Prostate gland (tissue), 2 donors: ENCODE measurements at places on chromosomes 1 and 21. TPM values are rescaled to one million over a fixed set of nuclear protein-coding genes. Genes with fewer than 3 reads are reported as not detected.

GRCh38 chr1:247475793-247476192, 17.9 kb upstream of the OR2B11 start:
- H3K27me3 ChIP-seq, result no peaks in the 10 kb centered on the region
- DNase-seq, result no peak
- no peak overlapping the region for H3K27ac ChIP-seq
- H3K4me1 ChIP-seq, result no peaks in the 10 kb centered on the region
- no peak overlapping the region for H3K4me3 ChIP-seq

GRCh38 chr1:14755518-14756252, 157.2 kb downstream of the KAZN start:
- H3K4me3 ChIP-seq, result no peak overlapping the region
- no peaks in the 10 kb centered on the region for H3K36me3 ChIP-seq
- H3K27me3 ChIP-seq, result no peaks in the 10 kb centered on the region
- no peak for DNase-seq

DNA sequence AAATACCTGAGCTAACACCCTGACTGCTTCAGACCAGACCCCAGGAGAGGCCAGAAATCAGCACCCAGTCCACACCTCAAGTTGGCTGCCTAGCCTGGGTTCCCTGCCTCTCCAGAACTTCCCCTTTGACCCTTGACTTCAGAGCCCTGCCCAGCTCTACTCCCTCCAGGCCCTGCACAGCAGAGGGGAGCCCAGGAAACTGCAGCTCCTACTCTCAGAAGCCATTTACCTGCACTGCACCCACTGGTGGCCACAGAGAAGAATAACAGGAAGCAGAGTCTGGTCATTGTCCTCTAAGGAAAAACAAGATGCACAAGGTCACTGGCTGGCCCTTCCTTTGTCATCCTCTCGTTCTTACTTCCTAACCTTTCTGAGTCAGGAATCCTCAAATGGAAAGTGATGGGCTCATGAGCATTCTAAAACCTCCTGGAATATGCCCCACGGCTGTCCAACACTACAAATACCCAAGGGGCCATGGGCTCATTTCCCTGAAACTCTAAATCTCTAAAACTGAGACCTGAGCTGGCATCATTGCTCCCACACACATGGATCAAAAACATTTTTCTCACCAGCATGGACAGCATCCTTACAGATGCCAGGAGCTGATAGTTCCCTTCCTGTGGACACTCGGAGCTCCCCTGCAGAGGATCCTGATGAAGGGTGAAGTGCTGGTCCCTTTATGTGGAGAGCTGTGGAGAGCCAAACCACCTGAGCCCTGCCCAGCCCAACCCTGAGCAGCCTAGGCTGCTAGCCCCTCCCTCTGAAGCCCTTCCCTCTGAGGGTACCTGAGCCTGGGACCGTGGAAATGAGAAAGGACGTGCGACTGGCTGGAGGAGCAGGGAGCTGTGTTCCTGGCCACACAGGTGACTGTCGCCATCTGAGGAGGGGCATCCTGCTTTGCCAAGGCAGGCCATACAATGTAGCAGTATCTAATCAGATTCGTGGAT, at the start of gene ITLN2:
Gene ITLN2, minus strand, starts transcription at position 652 of the 947 bp plus-strand sequence. Its CDS starts 68 bp downstream, at position 584.
- no peak for DNase-seq
- H3K36me3 ChIP-seq, result no peaks in the 10 kb centered on the region
- no peak within 1 kb of the TSS for H3K4me3 ChIP-seq
- no peak within 1 kb of the TSS for H3K27ac ChIP-seq
- H3K4me1 ChIP-seq, result peaks cover 4% of the 10 kb centered on the region

DNA sequence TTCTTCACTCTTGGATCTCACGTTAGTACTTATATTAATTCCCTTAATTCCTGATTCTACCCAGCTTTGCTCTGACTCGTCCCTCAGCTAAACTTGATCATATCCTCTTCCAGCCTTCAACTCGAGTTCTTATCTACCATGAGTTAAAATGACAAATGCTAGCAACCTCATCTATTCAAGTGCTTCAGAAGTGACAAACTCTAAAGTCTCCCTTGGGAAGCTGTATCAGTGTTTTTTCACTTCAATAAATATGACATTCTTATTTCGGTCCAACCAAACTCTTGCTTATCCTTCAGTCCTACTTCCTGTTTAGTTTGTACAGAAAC, 75.3 kb downstream of the FOXJ3 start:
- H3K36me3 ChIP-seq, result no peaks in the 10 kb centered on the region
- no peak overlapping the region for H3K4me3 ChIP-seq
- DNase-seq, result no peak
- peak overlapping the region; percentile 47 for H3K27ac ChIP-seq
- peaks cover 6% of the 10 kb centered on the region for H3K4me1 ChIP-seq
- no peaks in the 10 kb centered on the region for H3K27me3 ChIP-seq

DNA sequence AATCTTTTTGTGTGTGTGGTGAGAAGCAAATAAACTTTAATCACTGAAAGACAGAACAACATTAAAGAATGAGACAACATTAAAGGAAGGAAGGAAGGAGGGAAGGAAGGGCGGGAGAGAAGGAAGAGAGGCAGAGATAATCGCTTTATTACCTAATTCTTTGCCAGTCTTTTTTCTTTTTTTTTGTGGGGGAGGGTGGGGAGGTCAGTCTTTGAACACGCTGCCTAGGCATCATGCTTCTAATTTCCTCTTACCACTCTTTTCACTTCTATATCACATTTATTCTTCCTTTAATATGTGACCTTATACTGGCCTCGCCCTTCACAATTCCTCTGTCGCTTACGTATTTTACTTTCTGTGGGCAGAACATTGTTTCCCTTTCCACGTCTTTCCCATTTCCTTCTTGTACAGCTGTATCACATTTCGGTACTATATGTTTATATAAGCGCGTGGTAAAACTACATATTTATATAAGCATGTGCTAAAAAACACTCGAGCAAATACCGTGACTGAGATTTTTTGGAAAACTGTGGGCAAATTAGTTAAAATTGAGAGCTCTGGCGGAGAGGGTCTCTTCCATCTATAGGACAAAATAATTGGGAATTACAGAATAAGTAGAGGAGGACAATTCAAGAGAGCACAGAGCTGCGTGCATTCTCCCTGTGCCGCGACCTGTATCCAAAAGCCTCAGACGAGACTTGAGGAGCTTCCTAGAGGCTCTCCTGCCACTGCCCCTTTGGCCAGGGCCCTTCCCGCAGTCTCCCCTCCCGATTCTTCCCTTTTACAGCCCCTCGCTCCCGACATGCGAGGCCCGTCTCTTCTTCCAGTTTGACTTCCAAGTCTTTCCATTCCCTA, 823 bp upstream of the PRKAA2 start:
- H3K27me3 ChIP-seq, result no peaks in the 10 kb centered on the region
- peak overlapping the region; percentile 85 for H3K27ac ChIP-seq
- no peaks in the 10 kb centered on the region for H3K36me3 ChIP-seq
- H3K4me3 ChIP-seq, result peak overlapping the region; percentile 60
- DNase-seq, result no peak

GRCh38 chr1:176604461-176604860, 141.5 kb downstream of the PAPPA2 start:
- no peaks in the 10 kb centered on the region for H3K4me1 ChIP-seq
- H3K36me3 ChIP-seq, result no peaks in the 10 kb centered on the region
- no peaks in the 10 kb centered on the region for H3K27me3 ChIP-seq
- no peak overlapping the region for H3K27ac ChIP-seq
- DNase-seq, result no peak

ANGEL2 gene
- total RNA-seq, result 54.0 TPM

DNA sequence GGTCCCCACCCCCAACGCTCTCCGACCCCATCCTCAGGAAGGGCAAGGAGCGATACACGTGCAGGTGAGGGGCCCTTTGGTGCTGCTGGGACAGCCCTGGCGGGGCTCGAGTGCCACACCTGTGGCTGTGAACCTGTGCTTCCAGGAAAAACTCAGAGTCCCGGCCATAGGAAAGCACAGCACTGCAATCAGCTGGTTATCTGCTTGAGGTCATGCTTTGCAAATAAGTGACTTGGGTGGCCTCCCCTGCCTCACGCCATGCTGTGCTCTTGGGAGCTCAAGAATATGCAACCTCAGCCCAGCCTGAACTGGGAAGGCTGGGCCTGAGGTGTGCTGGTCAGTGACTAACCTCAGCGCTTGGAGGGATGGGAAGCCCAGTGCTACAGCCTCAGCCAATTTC, 36.5 kb upstream of the ARHGEF16 start:
- no peak for DNase-seq
- no peak overlapping the region for H3K27ac ChIP-seq
- H3K4me3 ChIP-seq, result no peak overlapping the region

DNA sequence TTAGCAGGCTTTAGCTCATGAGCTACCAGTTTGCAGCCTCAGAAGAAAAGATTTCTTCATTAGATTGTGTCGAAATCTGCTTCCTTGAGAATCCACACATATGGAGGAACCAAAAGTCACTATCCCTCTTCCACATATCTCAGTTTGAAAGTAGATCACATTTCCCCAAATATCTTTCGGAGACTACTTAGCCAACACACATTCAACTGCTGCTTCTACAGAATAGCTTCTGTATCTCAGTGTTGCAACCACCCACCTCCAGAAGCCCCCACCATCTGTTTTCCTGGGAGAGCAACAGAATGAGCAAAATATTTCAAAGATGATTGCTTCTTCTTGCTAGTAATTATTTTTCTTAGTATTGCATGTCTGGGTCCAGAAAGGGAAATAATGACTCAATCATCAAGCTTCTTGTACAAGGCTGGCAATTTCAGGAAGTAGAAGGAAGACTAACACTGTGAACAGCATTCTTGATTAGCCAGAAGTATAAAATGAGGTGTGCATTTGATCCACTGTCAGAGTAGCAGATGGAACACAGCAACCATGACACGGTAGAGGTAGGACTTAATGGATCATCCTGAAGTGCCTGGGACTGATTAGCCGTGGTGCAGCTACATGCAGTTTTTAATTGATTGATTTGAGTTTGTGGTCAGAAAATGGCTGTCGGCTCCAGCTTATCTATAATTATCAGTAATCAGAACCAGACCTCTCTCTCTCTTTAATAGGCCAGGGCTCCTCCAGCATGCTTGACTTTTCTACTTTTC, 24.9 kb downstream of the ZC3H11B start:
- no peaks in the 10 kb centered on the region for H3K27me3 ChIP-seq
- no peak for DNase-seq
- H3K4me1 ChIP-seq, result no peaks in the 10 kb centered on the region
- no peak overlapping the region for H3K4me3 ChIP-seq

KLF17 gene
- total RNA-seq, result 0.80 TPM
